Amygdala (tissue), 56 donors: ENCODE measurements at places on chromosomes 5 and 9.

GRCh38 chr9:75713335-75713734 is 177.1 kb upstream of the PCSK5 start:
- DNase-seq = no peak

DNA sequence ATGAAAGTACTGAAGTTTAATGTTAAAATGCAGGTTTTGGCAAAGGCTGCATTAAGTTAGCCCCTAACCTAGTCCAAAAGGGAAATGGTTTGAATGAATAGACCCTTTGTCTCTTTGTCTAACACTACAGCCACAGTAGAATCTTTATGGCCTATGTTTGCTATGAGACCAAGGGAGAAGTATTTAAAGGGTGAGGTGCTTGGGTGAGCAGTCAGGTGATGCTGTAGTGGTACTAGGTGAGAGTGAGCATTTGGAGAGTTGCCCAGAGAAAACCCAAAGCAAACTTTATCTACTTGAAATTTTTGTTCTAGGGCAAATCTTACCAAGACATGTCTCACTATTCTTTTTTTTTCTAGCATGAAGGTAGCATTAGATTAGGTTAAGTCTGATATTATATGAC is 1961.4 kb upstream of the WWC1 start:
- DNase-seq = no peak

- no peak for DNase-seq
Observed at GRCh38 chr5:157108976-157109375, at the start of gene HAVCR2. HAVCR2 (minus strand) TSS chr5:157109044; CDS start chr5:157108983, 61 bp downstream.

GRCh38 chr5:32505756-32506155 is 61.2 kb upstream of the ZFR start:
- no peak for DNase-seq

GRCh38 chr5:40436535-40437237 is 243.0 kb upstream of the PTGER4 start:
- DNase-seq = no peak

- DNase-seq = no peak
Observed at GRCh38 chr9:13805546-13805945, 508.4 kb downstream of the NFIB start.

GRCh38 chr5:150600616-150601490 is 39.6 kb upstream of the SYNPO start:
- no peak for DNase-seq

GRCh38 chr5:72265032-72265877 is 54.8 kb downstream of the MRPS27 start:
- no peak for DNase-seq

- no peak for DNase-seq
Observed at GRCh38 chr9:118987167-118987566, 382.1 kb downstream of the BRINP1 start.

- no peak for DNase-seq
Observed at GRCh38 chr9:13083963-13084528, 195.4 kb downstream of the MPDZ start.

DNA sequence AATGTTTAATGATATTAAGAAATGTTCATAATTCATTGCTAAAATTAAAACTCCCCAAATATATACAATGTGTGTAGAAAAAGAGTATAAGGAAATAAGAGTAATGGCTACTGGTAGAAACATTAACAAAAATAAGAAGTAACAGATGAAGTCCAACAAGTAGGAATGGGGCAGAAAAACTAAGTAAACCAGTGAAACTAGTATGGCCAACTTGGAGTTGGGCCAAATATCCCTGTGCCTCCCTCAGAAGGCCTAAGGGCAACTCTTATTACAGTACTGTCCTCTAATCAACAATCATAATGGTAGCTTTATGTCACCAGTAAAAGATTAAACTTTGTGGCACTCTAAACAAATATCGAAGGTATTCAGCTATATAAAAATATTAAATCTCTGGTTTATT is 93.5 kb downstream of the SSBP2 start:
- DNase-seq = no peak

DNA sequence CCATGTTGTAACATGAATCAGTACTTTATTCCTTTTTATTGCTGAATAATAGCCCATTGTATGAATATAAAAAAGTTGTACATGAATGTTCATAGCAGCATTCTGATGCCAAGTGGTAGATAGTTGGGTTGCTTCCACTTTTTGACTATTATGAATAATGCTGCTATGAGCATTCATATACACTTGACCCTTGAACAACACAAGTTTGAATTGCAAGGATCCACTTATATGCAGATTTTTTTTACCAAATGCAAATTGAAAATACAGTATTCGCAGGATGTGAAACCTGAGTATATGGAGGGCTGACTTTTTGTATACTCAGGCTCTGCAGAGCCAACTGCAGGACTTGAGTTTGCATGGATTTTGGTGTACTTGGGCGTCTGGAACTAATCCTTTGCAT is 14.7 kb upstream of the SIL1 start:
- no peak for DNase-seq

GRCh38 chr5:172010278-172010677 is 3.8 kb upstream of the FBXW11 start:
- DNase-seq = no peak

GRCh38 chr5:170597109-170597751 is 93.4 kb downstream of the KCNIP1 start:
- no peak for DNase-seq

GRCh38 chr5:178205749-178206047 is 1.4 kb downstream of the HNRNPAB start:
- DNase-seq = no peak

DNA sequence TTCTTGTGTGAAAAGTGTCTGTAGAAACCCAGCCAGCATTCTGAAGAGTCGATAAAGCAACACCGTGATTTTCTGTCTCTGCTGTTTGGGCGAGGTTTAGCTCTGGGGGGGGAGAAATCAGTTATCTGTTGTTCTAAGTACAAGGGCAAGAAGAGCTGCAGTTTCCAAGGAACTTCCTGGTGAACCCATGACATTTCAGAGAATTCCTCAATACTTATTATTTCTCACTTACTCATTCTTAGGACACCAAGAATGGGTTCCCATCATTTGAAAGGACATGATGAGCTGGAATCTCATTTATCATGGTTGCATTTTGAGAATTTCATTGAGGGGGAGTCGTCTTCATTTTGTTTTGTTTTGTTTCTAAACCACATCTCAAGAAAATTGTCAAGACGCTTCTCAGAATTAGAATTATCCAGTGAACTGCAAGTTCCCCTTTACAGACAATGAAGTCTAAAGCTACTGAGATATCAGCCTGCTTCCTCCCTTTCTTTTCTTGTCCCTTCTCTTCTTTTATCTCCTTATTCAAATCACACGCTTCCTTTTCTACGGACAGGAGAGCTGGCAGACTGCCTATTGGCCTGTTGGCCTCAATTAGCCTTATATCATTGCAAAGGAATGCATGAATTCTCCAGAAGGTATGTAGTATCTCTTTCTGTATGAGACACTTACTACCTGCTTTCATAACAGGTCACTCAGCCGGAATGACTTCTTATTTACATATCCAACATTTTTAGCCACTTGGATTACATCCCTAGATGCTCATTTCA is 53.7 kb downstream of the ZNF462 start:
- DNase-seq = no peak

DNA sequence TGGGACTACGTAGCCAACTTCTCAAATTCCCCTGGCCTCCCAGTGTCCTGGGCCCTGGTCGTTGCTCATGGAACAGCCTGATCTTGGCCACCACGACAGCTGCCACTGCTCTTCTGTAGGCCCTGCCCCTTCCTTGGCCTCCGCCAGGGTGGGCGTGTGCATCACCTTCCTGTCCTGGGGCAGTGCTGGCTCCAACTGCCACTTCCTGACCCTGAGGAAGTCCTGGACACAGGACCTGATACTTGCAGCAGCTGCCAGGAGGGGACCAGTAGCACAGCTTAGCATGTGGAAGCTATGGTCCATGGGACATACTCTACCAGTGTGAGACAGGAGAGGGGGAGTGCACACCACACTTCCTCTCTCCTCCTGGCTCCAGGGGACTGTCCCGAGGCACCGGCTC is 145.2 kb downstream of the TENT4A start:
- no peak for DNase-seq

DNA sequence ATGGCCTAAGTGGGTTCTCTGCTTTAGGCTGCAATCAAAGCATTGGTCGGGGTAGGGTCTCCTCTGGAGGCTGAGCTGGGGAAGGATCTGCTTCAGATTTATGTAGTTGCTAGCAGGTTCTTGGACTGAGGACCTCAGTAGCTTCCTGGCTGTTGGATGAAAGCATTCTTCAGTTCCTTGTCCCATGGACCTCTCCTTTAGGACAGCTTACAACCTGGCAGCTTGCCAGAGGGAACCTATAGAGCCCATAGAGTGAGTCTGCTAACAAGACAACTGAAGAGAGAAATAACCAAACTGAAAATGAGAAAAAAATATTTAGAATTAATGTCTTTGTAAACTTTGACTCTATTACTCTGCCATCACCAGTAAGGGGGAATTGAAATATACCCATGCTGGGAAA is 12.4 kb downstream of the MRPS30 start:
- no peak for DNase-seq

DNA sequence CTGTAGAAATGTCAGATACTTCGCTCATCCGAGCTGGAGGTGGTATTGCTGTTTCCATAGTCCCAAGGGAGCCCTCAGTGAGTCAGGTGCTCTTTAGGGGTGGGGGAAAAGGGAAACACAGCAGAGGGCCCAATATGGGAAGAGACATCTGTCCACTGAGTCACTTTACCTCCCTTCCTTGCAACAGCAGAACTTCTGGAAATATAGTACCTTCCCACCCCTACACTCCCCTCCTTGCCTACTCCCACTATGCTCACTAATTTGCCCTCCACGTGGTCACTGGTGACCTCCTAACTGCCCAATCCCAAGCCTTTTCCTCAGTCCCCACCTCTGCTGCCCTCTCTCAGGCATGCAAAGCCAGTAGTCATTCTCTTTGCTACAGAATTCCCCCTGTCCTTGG is 1.9 kb downstream of the HK3 start:
- DNase-seq = no peak

DNA sequence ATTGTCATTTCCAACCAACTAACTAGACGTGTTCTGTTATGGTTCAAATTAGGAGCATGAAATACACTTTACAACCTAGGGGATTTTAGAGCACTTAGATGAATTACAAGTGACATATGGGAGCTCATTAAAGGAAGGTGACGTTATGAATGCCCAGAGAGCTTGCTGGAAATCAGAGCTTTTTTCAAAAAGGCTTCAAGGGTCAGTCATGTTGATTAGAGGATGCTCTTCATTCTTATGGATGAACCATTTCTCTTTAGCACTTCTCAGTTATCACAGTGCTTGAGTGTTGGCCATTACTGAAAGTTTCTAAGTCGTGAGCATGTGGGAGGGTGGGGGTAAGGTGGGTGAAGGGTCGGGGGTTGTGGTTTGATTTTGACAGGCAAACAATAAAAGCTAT is 1245.5 kb upstream of the DMAC1 start:
- DNase-seq = no peak

DNA sequence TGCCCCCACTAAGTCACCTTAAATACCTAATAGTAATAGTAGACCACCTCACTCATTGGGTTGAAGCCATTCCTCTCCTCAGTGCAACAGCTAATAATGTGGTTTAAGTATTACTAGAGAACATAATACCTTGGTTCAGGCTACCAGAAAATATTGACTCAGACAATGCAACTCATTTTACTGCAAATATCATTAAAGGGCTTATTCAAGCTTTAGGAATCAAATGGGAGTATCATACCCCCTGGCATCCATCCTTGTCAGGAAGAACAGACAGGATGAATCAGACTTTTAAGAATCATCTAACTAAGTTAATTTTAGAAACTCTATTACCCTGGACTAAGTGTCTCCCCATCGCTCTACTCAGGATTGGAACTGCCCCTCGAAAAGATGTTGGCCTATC is 6.8 kb upstream of the RNF180 start:
- no peak for DNase-seq

DNA sequence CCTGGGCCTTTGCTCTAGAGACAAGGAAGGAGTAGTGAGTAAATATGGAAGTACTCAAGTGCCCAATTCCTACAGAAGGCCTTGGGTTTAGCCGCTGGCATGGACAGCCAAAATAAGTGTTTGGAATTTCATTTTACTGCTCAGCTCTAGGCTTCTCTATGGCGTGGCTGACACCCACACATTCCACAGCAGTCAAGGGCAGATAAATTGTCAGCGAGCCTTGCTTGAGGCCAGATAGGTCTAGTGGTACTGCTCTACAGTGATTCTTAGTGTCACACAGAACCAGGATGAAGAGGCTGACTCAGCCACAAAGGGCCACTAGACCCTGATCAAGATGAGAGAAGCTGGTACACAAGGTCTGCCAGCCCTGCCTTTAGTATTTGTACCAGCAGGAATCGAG is 111.0 kb upstream of the NFIB start:
- DNase-seq = no peak

DNA sequence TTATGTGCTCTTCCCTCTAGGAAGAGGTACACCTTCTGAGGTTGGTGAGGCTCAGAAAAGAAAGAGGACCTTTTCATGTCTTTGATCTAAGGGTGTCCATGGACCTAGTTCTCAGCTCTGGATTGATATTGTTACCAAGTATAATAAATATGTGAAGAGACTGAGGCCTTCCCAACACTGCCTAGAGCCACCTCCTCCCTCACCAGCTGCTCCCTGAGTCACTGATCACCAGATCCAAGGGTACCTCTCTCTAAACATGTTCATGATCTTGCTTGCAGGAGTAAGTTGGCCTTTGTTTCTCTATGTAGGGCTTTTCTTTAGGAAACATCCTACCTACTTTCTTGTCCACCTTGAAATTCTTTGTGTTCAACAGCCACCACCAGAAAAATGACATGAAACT is 218.8 kb upstream of the ADRA1B start:
- DNase-seq = no peak

GRCh38 chr5:133459474-133460160 is 152.7 kb downstream of the FSTL4 start:
- DNase-seq = no peak

- no peak for DNase-seq
Observed at GRCh38 chr9:82903503-82903902, 159.4 kb downstream of the RASEF start.

DNA sequence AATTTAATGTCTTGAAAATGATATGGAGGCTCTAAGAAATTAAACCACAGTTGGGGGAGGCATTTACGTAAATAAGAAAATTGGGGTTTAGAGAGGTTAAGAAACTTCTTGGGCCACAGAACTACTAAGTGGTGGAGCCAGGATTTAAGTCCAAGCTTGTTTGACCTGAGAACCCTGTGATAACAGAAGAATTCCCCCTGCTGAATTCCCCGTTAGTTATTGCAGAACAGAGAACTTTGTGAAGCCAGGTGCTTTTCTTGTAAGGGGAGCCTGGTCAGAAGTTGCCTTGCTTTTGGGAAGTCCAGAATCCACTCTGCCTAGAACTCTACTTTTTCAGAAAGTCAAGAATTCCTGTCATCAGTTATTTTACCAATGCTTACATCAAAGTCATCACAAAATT is 309.3 kb upstream of the SEMA6A start:
- DNase-seq = no peak

DNA sequence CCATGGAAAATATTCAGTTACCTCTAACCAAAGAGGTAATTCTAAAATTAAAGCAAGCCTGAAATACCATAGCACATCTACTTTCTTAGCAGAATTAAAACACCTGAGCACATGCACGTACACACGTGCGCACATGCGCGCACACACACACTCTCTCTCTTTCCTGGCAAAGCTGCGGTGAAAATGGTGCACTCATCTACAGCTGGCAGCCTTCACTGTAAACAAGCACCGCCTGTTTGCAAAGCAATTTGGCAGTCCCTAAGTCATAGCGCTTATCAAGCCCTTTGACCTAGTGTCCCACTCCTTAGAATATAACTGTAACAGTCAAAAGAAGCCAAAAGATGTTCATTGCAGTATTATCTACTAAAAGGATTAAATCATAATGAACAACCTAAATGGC is 278.7 kb downstream of the DENND1A start:
- DNase-seq = no peak

- DNase-seq = no peak
Observed at GRCh38 chr5:161040818-161041217, 188.8 kb upstream of the ATP10B start.

- no peak for DNase-seq
Observed at GRCh38 chr9:209143-209758, 5.4 kb upstream of the DOCK8 start.
